ENCODE measurements at places on chromosomes 7 and 10. TPM values are rescaled to one million over a fixed set of nuclear protein-coding genes. Genes with fewer than 3 reads are reported as not detected.

The SEMA3A gene
- 1.7 TPM for total RNA-seq

The TRIL gene
- total RNA-seq = not detected

The CPA4 gene
- not detected for total RNA-seq

The CPEB3 gene
- 1.8 TPM for total RNA-seq

The GIMAP2 gene
- 42.7 TPM for total RNA-seq

The TUBB8 gene
- total RNA-seq = not detected

The FGL2 gene
- 0.63 TPM for total RNA-seq

The MYL10 gene
- total RNA-seq = not detected

The TRIM73 gene
- 6.4 TPM for total RNA-seq

The FAM25A gene
- total RNA-seq = not detected

The ZCCHC24 gene
- total RNA-seq = 1.7 TPM

The OR2A1 gene
- not detected for total RNA-seq

The CREB5 gene
- 1.2 TPM for total RNA-seq

The OR6V1 gene
- not detected for total RNA-seq

The ACSL5 gene
- total RNA-seq = 33.7 TPM

The PPP1R3C gene
- total RNA-seq = 0.94 TPM

The SKAP2 gene
- total RNA-seq = 8.1 TPM

The AOC1 gene
- total RNA-seq = not detected

The RAPGEF5 gene
- 0.92 TPM for total RNA-seq

The ARMC3 gene
- not detected for total RNA-seq

The EN2 gene
- not detected for total RNA-seq

The NRAP gene
- not detected for total RNA-seq

The LRRN3 gene
- 32.5 TPM for total RNA-seq

The MYO1G gene
- total RNA-seq = 399 TPM

The MAGI2 gene
- total RNA-seq = 0.09 TPM

The LIPK gene
- total RNA-seq = not detected

The SLC26A5 gene
- total RNA-seq = not detected

The SEMA3C gene
- not detected for total RNA-seq

The PRPS1L1 gene
- not detected for total RNA-seq

The PIK3CG gene
- 27.0 TPM for total RNA-seq

The DYDC1 gene
- not detected for total RNA-seq

The TMEM26 gene
- total RNA-seq = not detected

The SLC39A12 gene
- not detected for total RNA-seq

The TMEM213 gene
- not detected for total RNA-seq

The CUEDC2 gene
- 71.8 TPM for total RNA-seq

The TMEM120A gene
- 12.4 TPM for total RNA-seq

The CD36 gene
- not detected for total RNA-seq

The PON1 gene
- not detected for total RNA-seq

The TMEM229A gene
- not detected for total RNA-seq

The FAM180A gene
- not detected for total RNA-seq

The PPP1R9A gene
- total RNA-seq = 0.05 TPM

The FKBP6 gene
- not detected for total RNA-seq

The BMPER gene
- not detected for total RNA-seq

The FAM241B gene
- 10.8 TPM for total RNA-seq

The CDNF gene
- total RNA-seq = 1.8 TPM

The PLXDC2 gene
- not detected for total RNA-seq

The PPRC1 gene
- total RNA-seq = 68.6 TPM

The CC2D2B gene
- total RNA-seq = 0.31 TPM

The MET gene
- total RNA-seq = 0.16 TPM

All from activated CD8-positive, alpha-beta T cell treated with anti-CD3 and anti-CD28 coated beads for 36 hours (primary cell).